ENCODE measurements at places on chromosomes 11 and 22. TPM values are rescaled to one million over a fixed set of nuclear protein-coding genes. Genes with fewer than 3 reads are reported as not detected.

Gene DEUP1
- polyA plus RNA-seq = 0.91 TPM

Gene RASSF10
- polyA plus RNA-seq = 27.1 TPM

Gene CRYBB2
- 0.70 TPM for polyA plus RNA-seq

Gene TMEM109
- polyA plus RNA-seq = 88.9 TPM

Gene C11orf86
- 0.13 TPM for polyA plus RNA-seq

Gene SLC22A8
- 45.4 TPM for polyA plus RNA-seq

Gene C1QTNF4
- 13.8 TPM for polyA plus RNA-seq

Gene PHF21A
- polyA plus RNA-seq = 57.9 TPM

Gene MOV10L1
- polyA plus RNA-seq = 1.0 TPM

Gene TRIM48
- not detected for polyA plus RNA-seq

GRCh38 chr22:36790648-36791047, 14.7 kb upstream of the IFT27 start:
- DNase-seq = no peak

DNA sequence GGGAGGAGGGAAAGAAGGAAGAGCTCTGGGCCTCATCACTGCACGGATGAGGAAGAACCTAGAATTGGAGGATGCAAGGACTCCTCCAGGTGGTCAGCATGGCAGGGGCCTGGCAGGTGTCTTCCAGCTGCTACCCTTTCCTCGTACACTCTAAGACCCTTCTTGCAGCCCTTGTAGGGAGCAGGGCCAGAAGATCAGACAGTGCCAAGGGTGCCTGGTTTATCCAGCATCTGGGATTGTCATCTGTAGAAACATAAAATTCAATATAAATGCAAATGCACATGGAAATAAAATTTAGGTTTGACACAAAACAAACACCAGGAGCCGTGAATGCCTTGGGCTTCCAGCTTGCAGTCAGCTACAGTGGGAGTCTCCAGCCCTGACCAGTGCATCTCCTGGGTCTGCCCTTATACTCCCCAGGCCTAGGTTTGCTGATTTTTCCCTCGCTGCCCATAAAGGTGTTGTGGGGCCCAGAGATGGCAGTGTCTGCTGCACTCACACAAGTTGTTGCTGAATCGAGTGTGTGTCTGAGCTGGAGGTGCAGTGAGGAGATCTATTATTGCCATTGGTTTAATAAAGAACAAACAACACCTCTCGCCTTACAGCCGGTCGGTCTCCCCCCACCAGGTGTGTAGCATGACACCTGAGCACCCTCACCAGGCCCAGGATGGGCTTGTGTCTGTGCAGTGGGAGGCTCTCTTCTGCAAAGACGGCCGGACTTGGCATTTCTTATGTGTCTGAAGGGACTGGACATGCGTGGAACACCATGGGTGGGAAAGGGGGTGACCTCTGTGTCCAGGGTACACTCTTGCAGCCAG, 87.1 kb downstream of the BCR start:
- no peak for DNase-seq

- peak; percentile 63 for DNase-seq
Observed at GRCh38 chr11:121929581-121929980, 186.4 kb downstream of the BLID start.

GRCh38 chr11:10909141-10909883, 51.5 kb upstream of the ZBED5 start:
- DNase-seq = no peak

GRCh38 chr22:21082248-21082647, 36.5 kb downstream of the LRRC74B start:
- no peak for DNase-seq

DNA sequence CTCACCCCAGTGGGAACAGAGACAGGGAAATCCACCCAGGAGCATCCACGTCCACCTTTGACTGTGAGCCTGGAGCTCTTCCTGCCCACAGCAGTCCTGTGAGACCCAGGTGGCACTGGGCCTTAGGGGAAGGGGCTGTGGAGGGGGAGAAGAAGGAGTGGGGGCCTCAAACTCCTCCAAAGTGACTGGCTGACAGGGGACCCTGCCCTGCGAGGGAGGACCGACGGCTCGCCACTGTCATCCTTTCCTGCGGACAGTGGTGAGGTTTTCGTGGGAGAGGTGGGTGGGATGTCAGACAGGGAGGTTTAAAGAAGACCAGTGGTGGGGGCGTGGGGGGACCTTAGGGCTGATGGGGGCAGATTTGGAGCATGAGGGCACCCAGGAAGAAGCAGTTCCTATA, 92.5 kb upstream of the LMO1 start:
- no peak for DNase-seq

DNA sequence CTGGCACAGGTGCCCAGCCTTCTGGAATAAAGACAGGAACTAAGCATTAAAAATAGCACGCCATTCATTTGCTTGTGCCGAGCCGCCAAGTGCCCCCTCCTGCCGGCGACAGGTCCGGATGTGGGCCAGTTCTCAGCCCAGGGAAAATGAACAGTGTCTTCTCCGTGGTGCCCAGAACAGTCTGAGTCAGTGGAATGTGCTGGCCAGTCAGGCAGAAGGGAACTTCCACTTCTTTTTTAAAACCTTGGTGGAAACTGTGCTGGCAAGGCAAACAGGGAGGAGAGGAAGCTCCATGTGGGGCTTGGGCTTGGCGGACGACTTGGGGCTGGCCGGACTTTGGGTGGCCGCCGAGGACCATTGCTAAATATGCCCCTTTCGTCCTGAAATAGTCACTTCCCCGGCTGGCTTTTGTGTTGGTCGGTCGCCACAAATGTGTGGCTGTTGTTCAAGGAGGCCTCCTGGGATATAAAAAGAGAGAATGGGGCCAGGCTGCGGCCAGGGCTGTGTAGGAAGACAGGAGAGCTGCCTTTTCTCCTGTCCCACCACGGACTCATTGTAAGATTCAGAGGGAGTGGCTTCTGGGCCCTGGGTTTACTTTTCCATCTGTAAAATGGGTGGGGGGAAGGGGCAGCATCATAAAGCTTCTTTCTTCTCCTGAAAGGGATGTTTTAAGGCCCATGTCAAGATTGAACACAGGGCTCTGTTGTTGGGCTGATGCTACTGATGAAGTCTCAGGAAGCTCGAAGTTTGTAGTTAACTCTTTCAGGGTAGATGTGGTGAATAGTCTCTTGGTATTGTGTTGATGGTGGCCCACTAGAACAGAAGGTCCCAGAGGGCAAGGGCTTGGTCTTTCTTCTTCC, 101.0 kb downstream of the PTPRJ start:
- no peak for DNase-seq

DNA sequence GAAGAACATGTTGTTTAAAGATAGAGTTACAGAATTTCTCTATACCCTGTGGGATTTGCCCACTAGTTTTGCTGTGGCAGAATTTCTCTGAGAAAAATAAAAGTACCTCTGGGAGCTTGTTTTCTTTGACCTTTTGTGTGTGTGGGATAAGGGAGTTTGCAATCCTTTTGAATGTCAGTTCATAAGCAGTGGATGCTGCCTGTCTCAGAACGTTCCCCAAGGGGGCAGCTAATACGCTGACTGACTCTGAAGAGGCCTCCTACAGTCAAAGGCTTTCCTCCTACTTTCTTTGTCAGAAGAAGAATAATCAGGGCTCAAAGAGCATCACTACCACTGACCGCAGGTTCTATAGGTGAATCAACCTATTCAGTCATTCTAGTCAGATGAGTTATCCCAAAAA, 140.6 kb downstream of the AASDHPPT start:
- no peak for DNase-seq

GRCh38 chr11:29187215-29187614, 829.6 kb downstream of the KCNA4 start:
- DNase-seq = peak; percentile 9

GRCh38 chr11:115464269-115464668, 39.9 kb downstream of the CADM1 start:
- no peak for DNase-seq

GRCh38 chr11:121412000-121412587, 40.0 kb upstream of the SORL1 start:
- no peak for DNase-seq

- no peak for DNase-seq
Observed at GRCh38 chr22:20591660-20592310, 84.4 kb downstream of the MED15 start.

DNA sequence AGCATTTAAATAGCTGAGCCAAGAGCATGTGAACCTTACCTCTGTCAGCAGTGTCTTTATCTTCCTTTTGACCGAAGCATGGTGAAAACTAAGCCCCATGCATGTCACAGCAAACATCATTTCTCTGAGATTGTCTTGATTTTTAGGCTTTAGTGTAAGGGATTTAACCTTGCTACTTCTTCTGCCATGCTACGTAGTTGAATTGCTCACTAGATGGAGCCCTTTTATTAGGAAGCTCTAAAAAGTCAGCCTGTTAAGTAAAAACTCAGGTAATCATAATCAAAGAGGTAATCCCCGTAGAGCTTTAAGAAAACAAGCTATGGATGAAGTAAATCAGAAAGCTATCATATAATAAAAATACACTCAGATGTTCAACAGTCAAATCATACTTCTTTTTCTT, 149.5 kb downstream of the PGR start:
- no peak for DNase-seq

GRCh38 chr11:127392575-127392974, 392.0 kb upstream of the KIRREL3 start:
- DNase-seq = no peak

- no peak for DNase-seq
Observed at GRCh38 chr11:107702723-107703122, 9.1 kb downstream of the SLN start.

DNA sequence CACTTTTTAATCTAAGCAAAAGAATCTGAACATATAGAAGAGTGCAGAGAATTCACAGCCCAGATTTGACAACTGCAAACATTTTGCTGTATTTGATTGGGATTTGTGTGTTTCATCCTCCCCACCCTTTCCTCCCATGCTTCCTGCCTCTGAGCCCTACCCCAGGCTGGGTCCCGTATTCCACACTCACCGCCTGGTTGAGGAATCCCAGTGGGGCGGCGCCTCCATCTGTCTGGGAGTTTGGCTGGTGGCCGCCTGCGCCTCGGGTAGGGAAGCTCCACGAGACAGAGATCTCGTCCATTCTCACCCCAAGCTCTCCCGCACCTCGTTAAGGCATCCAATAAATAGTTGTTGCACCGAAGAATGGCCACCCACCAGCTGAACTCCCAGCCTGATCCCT, 105.9 kb upstream of the SLC22A12 start:
- no peak for DNase-seq

Data from left renal cortex interstitium (tissue), 4 donors.